ENCODE measurements at places on chromosomes 2 and 18. TPM values are rescaled to one million over a fixed set of nuclear protein-coding genes. Genes with fewer than 3 reads are reported as not detected.
A peak's percentile ranks its signal among the peaks of the same experiment; 100 is the strongest.

The CD8B gene
- 0.46 TPM for total RNA-seq

The MC2R gene
- total RNA-seq = not detected

GRCh38 chr2:22153931-22154613 is 1030.3 kb downstream of the TDRD15 start:
- no peak for DNase-seq

DNA sequence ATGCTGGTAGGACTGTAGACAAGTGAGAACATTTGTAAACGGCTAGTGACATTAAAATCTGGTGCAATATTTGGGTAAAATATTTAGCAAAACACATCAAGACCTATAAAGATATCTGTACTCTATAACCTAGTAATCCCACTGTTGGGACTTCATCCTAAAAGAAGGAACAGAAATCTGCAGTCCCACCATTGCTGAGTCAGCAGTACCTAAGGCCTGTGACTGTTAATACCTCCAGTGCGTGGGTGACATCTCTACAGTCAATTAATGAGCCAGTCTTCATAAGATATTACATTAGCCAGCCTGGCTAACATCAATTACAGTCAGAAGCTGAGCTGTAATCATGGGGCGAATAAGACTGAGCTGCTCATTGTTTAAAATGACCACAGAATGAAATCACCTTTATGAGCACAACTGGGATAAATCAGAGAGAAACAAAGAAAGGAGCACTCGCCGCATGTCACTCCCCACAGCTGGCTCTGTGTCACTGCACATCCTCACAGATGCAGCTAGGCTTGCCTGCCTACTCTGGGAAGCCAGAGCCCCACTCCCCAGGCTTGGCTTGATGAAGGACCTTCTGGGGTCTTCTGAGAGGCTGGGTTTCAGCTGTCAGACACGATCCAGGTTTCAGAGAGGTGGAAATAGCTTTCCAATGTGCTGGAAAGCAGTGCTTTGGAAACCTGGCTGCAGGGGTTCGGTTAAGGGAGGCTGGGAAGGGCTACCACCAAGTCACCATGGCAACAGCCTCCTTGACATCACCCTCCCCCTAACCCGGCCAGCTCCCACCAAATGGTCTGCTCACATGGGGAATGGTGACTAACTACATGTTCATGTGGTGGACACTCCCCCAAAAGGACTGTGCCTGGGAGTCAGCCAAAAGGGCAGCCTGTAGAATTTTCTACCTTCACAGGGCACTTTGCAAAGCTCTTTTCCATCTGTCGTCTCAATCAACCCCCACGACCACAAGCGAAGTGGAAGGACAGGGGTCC is 145.0 kb downstream of the ZBTB7C start:
- DNase-seq = no peak

GRCh38 chr2:70990216-70990615 is 4.5 kb downstream of the TEX261 start:
- no peak for DNase-seq

DNA sequence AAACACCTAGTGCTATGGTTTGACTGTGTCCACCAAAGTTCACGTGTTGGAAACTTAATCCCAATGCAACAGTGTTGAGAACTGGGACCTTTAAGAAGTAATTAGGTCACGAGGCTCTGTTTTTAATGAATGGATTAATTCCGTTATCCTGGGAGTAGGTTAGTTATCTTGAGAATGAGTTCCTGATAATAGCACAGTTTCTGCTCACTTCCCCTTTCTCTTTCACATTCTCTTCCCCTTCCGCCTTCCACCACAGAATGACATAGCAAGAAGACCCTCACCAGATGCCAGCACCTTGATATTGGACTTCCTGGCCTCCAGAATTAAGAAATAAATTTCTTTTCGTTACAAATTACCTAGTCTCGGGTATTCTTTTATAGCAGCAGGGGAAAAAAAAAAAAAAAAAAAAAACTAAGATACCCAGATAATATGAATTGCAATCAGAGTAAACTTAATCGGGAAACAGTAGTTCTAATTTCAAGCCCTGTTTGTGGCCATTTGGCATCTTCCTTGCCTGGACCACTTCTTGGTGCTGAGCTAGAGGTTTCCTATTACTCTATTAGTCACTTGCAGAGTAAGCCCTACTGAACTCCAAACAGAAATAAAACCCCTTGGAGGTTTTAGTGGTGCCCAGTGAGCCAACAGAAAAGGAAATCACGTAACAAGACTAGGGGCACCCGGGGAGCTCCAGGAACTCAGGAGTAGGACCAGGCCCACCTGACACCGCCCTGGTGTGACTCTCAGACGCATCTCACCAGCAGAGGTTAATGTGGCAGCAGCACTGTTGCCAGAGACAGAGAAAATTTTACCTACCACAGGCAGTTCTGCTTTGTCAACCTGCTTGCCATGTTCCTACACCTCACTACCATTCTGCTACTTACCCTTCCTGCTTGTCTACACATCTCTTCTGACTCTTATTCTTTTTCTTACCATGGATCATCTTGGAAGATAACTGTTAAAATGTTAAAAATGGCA is 147.6 kb upstream of the CAB39 start:
- DNase-seq = peak; percentile 81

GRCh38 chr2:69715964-69716363 is 26.0 kb upstream of the ANXA4 start:
- no peak for DNase-seq

The TCF23 gene
- 0.10 TPM for total RNA-seq

The KCTD1 gene
- total RNA-seq = 4.1 TPM

GRCh38 chr2:31239593-31240177 is 5.7 kb downstream of the EHD3 start:
- no peak for DNase-seq

The SCN9A gene
- total RNA-seq = not detected

The LYG2 gene
- total RNA-seq = not detected

DNA sequence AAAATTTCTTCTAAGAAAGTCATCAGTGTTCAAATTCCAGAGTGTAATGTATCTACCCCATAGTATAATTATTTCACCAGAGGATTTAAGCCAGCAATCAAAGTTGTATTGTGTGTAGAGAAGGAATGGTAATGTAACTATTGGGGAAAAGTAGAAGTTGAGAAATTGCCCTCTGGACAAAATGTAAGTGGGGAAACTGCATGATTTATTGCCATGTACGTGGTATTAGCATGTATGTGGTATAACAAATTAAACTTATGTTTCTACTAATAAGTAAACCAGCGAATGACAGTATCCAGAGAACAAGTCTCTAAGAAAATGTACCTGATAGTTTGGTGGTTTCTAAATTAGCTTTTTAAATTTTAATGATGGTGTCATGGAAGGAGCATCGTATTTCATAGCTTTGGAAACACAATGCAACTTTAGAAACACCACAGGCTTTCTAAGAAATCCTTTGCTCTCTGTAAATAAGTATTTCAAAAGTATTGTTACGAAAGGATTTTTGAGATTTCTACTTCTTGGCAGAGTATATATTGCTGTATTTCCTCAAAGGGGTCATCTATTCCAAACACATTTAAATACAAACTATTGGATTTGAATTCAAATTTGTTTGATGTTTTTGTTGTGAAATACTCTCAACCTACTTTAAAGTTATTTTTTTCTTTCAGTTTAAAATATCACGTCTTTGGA is 1018.9 kb upstream of the ZEB2 start:
- no peak for DNase-seq

The ERBB4 gene
- total RNA-seq = not detected

- DNase-seq = no peak
Observed at GRCh38 chr2:194705398-194705797, 951.6 kb upstream of the SLC39A10 start.

- DNase-seq = no peak
Observed at GRCh38 chr2:40148334-40148733, 303.6 kb downstream of the SLC8A1 start.

DNA sequence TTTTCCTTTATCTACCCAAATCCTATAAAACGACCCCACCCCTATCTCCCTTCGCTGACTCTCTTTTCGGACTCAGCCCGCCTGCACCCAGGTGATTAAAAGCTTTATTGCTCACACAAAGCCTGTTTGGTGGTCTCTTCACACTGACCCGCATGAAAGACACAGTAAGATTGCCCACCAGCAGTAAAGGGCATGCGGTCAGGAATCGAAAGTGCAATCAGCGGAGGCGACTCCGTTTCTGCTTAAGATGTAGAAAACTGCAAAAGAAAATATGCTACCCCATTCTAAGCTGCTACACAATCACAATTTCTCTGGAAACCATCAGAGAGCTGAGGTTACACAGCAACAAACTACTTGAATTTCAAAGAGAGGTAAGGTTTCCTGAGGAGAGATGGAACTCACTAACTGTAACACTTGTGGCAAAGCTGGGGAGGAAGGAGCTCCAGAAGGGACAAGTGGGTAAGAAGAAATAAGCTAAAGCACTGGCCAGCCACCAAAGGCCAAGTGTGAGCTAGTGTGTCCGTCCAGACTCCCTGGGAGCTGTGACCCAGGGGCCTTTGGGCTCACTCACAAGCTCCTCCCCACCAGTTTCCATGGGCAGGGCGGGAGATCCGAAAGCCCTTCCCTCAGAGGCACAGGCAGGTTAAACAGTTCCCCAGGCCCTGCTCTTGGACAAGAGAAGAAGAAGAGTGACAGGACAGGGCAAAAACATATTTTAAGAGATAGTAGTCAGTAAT is 72.8 kb upstream of the TGFA start:
- no peak for DNase-seq

The MYO7B gene
- total RNA-seq = 2.6 TPM

- DNase-seq = no peak
Observed at GRCh38 chr2:3236300-3237045, 141.1 kb downstream of the EIPR1 start.

The CFAP65 gene
- not detected for total RNA-seq

GRCh38 chr2:231146665-231147064 is 21.8 kb upstream of the HTR2B start:
- no peak for DNase-seq

- DNase-seq = no peak
Observed at GRCh38 chr2:59752071-59752470, 801.4 kb downstream of the BCL11A start.

DNA sequence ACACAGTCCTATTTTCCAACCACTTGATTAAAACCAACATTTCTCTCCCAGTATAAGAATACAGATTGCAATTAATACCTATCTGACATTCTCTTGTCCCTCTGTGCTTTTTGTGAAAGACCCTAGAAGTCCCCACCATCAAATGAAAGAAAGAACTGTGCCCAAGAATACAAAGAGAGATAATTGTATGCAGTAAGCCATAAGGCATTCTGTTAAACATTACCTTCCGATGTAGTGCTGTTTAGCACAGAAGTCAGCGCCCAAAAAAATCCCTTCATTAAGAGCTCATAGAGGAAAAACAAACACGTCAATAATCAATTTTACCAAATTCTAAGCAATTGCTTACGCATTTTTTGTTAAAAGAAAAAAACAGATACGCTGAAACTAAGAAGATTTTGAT is 41.1 kb downstream of the ZNF516 start:
- DNase-seq = no peak

GRCh38 chr18:3753106-3753505 is 303.1 kb downstream of the TGIF1 start:
- no peak for DNase-seq

GRCh38 chr2:98346311-98347236 is at the start of gene CNGA3:
TSS of gene CNGA3 (plus strand) at chr2:98346456. CDS start at chr2:98369976, 23,520 bp downstream.
- peak; percentile 33 for DNase-seq

DNA sequence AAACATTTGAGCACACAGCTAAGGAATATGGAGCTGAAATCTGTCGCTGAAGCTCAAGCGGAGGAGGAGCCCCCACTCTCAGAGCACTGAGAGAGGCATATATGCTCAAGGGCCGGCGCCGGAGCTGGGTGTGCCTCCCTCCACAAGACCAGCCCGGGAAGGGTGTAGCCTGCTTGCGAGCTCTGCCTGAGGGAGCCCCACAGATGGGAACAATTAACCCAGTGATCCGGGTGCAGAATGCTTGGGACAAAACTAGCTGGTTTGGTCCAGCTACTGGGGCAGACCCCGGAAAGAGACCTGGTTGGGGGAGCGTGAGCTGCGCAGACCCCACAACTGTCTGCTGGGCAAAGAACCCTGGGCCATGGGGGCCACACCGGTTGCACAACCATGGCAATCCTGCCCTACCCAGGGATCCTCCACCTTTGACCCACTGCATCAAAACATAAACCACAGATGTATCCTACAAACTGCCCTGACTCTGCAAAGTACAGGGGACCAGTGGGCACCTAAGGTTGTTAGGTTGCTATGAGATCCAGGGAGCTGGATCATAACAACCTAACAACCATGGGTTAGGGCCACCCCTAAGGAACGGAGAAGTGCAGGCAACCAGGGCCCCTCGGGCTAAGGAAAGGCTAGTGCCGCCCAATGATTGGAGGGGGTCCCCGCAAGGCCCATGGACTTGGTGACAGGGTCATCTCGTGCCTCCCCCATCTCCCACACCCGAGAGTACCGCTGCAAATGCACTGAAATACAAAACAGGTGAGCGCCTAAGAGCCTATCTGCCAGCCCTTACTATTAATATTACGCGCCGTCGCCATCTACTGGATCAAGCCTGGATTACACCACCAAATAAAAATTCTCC is 53.4 kb upstream of the SCN1A start:
- peak; percentile 14 for DNase-seq

GRCh38 chr2:63497576-63497975 is 90.7 kb downstream of the WDPCP start:
- no peak for DNase-seq

DNA sequence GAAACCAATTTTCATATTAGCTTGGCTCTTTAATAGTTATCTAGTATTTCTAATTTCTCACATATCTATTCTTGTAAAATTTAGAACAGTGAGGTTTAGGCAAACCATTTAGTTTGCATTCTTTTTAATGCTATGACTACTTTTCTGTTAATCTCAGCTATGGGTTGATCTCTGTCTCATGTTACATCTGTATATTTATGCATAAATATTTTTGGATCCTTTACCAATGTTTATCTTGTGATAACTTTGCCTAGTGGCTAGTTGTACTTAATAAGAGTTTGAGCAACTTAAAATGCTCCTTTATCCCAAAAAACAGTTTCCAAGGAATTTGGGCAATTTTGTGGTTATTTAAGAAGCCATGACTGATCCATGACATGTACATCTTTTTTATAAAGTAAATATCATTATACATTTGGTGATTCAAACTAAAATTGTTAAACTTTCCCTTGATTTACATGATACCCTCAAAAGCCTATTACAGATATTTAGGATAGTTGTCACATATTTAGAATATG is 86.3 kb downstream of the R3HDM1 start:
- DNase-seq = no peak

The TFCP2L1 gene
- 0.05 TPM for total RNA-seq

The SLC20A1 gene
- 54.9 TPM for total RNA-seq

The FANCL gene
- total RNA-seq = 23.3 TPM
